Spinal cord (tissue), 10 donors: ENCODE measurements at places on chromosomes 1 and 21.
A peak's percentile ranks its signal among the peaks of the same experiment; 100 is the strongest.

DNA sequence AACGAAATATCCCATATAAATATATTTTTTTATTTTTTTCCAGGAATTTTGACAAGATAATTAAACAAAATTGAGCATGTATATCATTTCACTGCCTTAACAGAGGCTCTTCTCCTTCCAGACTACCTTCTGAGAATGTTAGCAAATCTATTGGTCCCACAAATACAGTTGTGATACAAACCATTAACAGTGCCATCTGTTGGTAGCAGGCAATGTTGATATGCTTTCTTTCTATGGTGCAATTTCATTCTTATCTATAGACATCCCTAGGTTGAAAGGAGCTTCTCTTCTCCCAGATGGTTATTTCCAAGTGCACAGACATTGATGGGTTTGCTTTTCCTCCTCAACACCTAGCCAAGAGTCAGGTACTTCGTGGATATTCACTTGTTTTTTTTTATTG is 303.6 kb downstream of the USH2A start:
- no peak for DNase-seq

GRCh38 chr1:65821386-65821785 is 28.7 kb downstream of the PDE4B start:
- DNase-seq = no peak

- peak; percentile 9 for DNase-seq
Measured at GRCh38 chr1:66275601-66276023, 258.3 kb upstream of the SGIP1 start.

- no peak for DNase-seq
Measured at GRCh38 chr1:40927781-40928180, 51.7 kb upstream of the CTPS1 start.

- DNase-seq = no peak
Measured at GRCh38 chr1:209395169-209395568, 188.3 kb upstream of the CAMK1G start.

- DNase-seq = no peak
Measured at GRCh38 chr1:219149953-219150352, 23.7 kb upstream of the LYPLAL1 start.

DNA sequence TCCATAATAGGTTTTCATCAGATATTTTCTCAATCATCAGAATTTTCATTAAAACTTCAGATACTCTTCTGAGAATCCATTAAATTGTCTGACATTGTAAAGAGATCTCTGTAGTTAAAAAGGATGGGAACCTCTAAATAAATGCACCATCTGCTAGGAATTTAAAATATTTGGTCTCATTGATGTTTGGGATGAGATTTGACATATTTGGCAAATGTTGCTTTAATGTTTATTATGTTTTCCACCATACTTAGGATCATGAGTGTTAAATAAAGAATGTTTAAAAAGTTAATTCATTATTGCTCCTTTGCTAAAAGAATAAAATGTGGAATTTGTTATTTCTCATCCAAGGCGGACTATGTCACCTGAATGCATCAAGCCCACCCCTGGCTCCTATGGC is 85.5 kb upstream of the VANGL1 start:
- DNase-seq = no peak

- no peak for DNase-seq
Measured at GRCh38 chr1:100536031-100536430, 1.9 kb upstream of the GPR88 start.
